Dermis microvascular lymphatic vessel endothelial cell (primary cell): ENCODE measurements at places on chromosomes 7 and 10.
A peak's percentile ranks its signal among the peaks of the same experiment; 100 is the strongest.

DNA sequence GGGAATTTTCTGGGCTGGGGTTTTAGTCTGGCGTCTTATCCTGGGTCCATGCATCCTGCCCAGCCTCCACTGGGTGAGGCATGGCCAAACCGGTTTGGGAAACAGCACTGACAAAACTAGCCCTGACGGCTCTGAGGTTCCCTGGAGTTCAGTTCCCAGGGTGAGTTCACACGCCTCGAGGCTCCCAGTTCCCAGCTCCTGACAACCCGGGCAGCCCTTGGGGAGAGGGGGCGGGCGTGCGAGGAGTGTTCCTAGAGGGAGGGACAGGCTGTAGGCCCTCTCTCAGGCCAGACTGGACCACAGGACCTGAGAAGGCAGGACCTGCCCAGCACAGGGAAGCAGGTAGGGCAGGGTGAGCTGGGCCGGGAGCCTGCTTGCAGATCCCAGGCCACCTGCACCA, 82.3 kb upstream of the PPIF start:
- no peak for DNase-seq

DNA sequence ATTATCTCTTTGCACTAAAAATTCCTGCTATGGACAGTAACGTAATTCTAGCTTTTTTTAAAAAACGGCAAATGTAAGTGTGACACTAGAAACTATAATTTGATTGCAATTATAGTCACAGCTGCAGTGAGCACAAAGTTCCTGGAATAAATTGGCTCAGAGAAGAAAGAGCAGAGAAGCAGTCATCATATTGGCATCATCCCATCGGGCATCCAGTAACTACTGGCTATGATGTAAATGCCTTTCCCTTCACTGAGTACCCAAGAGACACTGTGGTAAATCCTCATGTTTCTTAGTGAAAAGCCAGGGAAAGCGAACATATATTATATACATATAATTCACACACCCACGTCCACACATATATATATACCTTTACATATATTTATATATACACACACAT, 43.6 kb downstream of the PIP4K2A start:
- DNase-seq: no peak

DNA sequence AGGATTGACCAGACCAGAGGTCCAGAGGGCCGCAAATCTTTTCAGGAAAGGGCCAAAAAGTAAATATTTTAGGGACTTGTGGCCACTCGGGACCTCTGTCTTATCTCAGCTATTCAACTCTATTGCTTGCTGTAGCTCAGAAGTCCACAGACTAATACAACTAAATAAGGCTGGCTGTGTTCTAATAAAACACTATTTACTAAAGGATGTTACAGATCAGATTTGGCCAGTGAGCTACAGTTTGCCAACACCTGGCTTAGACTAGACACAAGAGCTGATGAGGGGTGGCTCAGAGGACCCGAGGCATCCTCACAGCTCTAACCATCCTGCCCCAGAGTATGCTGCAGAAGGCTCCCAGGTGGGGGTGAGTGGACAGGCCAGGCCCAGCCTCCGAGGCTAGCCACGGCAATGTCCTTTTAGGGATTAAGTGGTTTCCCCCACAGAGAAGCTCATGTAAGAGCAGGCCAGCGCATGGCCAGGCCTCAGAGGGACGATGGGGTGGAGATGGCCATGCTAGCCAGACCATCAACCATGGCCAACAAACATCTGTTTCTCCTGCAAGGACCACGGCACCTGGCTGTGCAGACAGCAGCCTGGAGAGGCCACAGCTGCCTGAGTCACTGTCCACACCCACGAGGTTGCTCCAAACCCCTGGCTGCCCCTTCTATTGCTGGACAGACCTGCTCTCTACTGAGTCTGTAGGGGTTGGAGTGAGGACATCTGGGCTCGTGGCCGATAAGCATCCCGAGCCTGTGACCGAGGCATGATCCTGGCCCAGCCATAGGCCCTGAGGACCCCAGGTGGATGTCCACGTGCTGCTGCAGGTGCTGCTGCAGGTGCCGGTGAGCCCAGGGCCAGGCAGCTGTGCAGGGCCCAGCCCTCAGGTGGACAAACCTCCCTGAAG, 76.5 kb downstream of the AFAP1L2 start:
- no peak for DNase-seq

- DNase-seq: no peak
Observed at GRCh38 chr7:81865754-81866153, 95.9 kb upstream of the HGF start.

- DNase-seq: no peak
Observed at GRCh38 chr7:148083448-148083847, 507.1 kb upstream of the C7orf33 start.

GRCh38 chr7:55521512-55521911, 50.8 kb downstream of the VOPP1 start:
- no peak for DNase-seq

GRCh38 chr7:94183289-94183749, 179.2 kb upstream of the BET1 start:
- DNase-seq: peak; percentile 98

- DNase-seq: no peak
Observed at GRCh38 chr10:72058989-72059842, 29.1 kb downstream of the SPOCK2 start.

DNA sequence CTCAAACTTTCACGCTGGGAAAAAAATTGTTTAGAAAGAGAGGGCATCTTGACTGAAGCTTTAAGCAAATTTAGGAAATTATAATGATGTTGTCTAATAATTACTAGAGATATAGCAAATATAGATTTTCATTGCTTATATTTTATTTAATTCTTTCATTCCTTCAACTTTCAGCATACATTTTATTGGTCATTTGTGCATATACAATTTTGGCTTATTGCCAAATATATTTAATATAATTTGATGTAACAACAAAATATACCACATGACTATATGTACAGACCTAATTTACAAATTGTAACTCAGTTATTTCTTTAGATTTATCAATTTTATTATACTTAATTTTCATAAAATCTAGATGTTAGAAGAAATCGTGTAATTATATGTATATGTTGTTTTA, 390.1 kb downstream of the ATRNL1 start:
- DNase-seq: no peak

DNA sequence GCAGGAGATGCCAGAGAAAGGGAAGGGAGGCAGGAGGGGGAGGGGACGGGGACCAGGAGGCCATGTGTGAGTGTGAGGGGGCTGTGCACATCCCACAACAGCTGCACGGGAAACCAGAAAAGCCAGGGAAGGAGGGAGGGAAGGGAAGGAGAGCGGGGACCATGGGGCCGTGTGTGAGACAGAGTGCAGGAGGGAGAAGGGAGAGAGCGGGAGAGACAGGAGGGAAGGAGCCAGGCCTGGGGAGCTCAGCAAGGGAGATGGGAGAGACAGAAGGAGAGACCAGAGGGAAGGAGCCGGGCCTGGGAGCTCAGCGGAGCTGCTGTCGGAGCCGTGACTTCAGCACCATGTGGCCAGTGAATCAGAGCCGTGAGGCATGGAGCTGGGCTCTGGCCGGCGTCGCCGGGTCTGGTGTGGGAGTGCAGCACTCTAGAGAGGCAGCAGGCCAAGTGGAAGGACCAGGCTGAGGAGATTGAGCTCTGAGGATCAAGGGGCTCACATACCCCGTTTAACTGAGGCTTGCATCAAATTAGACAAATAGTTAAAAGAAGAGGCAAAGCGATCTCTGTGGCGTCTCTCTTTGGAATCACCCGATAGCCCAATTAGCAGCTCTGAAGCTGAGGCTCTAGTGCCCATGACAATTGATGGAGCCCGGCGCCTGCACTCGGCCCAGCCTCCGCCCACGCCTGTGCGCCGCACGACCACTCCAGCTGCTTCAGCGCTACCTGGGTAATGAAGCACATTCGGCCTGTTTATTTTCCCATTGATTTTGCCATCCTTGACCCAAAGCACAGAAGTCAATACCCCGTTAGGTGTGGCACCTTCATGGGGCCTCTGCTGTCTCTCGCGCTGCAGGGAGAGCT, 150.4 kb downstream of the MAD1L1 start:
- no peak for DNase-seq

DNA sequence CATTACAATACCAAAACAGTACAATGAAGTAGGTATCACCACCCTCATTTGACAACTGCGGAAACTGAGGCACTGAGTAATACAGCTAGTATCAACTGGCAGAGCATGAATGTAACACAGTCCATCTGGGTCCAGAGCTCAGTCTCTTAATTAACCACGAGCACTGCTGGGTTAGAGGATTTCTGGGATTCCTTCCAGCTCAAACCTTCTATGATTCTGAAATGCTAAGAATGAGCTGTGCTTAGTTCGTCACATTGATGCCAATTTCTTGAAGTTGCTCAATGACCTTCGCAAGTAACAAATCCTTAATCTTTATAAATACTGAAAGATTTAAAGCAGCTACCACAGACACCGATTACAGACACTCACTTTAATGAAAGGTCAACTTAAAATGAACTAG, 62.5 kb downstream of the SGMS1 start:
- no peak for DNase-seq

DNA sequence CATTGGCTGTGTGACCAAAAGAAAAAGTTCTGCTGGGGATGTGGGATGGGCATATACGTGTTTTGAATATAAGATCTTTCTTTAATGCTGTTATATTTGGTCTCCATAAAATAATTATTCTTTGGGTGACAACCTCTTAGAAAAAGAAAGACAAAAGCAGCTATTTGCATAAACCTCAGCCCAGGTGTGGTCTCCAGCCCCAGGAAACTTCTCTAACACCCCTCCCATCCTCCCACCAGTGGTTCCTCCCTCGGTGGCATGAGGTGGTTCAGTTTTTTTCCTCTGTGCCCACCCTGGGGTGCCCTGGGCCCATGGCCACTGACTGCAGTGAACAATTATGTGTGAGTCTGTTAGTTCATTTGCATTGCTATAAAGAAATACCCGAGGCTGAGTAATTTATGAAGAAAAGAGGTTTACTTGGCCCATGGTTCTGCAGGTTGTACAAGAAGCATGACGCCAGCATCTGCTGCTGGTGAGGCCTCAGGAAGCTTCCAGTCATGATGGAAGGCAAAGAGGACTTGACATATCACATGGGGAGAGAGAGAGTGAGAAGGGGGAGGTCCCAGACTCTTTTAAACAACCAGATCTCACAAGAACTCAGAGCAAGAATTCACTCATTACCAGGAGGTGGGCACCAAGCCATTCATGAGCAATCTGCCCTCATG, 165.9 kb downstream of the CUX1 start:
- DNase-seq: no peak

- DNase-seq: no peak
Observed at GRCh38 chr10:12914111-12914510, 87.4 kb downstream of the CCDC3 start.

DNA sequence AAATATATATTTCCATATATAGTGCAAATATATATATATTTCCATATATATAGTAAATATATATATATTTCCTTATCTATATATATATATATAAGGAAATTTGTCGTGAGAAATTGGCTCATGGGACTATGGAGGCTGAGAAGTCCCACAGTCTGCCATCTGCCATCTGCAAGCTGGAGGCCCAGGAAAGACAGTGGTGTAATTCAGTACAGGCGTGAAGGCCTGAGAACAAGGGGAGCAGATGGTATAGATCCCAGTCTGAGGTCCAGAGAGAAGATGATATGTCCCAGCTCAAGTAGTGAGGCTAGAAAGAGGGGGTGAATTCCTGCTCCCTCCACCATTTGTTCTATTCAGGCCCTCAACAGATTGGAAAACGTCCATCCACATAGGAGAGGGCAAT, 78.9 kb downstream of the MTPN start:
- no peak for DNase-seq

GRCh38 chr10:128990986-128991385, 476.1 kb upstream of the MGMT start:
- DNase-seq: no peak

GRCh38 chr7:33893377-33893776, 12.0 kb upstream of the BMPER start:
- DNase-seq: no peak

DNA sequence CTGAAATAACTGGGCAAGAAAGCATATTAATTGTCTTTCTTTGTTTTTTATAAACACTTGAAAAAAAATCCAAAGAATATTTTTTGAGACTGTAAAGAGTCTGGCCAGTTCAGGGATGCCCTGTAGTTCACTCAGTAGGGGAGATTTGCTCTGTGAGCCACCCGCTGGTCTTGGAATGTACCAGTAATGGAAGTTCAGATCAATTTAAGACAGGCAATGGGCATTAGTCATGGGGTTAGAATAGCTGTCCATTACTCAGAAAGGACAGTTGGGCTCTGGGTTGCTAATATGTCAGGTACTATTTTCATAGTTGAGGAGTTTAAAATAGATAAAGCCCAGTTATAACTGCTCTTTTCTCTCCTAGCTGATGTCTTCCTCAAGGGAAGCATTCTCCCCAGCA, 38.7 kb downstream of the A1CF start:
- DNase-seq: no peak

- DNase-seq: no peak
Observed at GRCh38 chr10:12940791-12941190, 60.7 kb downstream of the CCDC3 start.

GRCh38 chr7:7965301-7965700, 3.3 kb upstream of the GLCCI1 start:
- DNase-seq: no peak

DNA sequence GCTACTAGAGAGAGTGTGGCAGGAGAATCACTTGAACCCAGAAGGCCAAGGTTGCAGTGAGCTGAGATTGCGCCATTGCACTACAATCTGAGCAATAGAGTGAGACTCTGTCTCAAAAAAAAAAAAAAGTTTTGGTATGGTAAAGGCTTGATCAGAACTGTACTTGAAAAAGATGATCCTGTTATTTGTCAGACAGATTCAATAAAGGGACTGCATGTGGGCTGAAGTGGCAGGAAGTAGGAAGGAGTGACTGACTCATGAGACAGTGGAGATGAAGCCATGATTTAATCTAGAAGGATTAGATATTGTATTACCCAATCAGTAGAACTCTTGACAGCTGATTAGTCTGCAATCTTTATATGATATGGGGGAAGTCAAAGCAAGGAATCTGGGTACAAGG, 2.7 kb upstream of the TMEM254 start:
- DNase-seq: no peak

GRCh38 chr7:42739638-42740037, 172.2 kb downstream of the C7orf25 start:
- DNase-seq: no peak

DNA sequence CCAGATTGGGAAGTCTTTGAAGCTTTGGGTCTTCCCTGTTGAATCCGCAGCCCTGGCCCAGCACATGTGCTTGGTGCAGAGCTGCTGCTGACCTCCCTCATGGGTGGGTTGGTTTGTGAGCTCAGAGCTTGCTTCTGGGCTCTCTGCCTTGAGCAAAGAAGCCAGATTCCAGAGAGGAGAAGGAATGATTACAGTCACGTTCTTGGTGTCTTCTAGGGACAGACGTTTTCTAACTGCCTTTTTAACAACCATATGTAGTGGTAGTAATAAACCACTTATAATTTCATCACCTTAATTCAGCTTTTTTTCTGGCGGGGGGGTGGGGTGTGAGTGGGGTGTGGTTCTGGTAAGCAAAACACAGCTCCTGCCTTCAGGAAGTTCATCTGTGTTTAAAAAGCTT, 39.5 kb downstream of the LRMDA start:
- no peak for DNase-seq

- no peak for DNase-seq
Observed at GRCh38 chr10:21995557-21995956, 8.0 kb downstream of the DNAJC1 start.

DNA sequence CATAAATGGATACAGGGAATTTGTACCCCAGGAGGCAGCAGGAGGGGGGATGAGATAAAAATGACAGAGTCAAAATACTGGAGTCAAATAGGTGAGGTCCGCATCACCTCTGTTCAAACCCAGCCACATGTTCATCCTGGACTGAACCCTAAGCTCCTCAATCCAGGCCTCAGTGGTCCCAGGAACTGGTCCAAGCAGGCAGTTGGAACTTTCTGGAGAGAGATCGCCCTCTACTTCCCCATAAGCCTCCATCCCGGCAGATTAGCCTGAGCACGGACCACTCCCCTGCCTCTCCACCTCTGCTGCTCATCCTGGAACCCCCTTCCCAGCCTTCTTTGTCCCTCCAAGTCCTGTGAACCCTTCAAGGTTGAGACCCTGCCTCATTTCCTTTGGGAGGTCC, 959.7 kb upstream of the ZNF722 start:
- DNase-seq: no peak
